Left renal pelvis (tissue), 4 donors: ENCODE measurements at places on chromosomes 7 and 10.
A peak's percentile ranks its signal among the peaks of the same experiment; 100 is the strongest.

GRCh38 chr10:119526621-119527592, 15.6 kb downstream of the RGS10 start:
- DNase-seq, result no peak

DNA sequence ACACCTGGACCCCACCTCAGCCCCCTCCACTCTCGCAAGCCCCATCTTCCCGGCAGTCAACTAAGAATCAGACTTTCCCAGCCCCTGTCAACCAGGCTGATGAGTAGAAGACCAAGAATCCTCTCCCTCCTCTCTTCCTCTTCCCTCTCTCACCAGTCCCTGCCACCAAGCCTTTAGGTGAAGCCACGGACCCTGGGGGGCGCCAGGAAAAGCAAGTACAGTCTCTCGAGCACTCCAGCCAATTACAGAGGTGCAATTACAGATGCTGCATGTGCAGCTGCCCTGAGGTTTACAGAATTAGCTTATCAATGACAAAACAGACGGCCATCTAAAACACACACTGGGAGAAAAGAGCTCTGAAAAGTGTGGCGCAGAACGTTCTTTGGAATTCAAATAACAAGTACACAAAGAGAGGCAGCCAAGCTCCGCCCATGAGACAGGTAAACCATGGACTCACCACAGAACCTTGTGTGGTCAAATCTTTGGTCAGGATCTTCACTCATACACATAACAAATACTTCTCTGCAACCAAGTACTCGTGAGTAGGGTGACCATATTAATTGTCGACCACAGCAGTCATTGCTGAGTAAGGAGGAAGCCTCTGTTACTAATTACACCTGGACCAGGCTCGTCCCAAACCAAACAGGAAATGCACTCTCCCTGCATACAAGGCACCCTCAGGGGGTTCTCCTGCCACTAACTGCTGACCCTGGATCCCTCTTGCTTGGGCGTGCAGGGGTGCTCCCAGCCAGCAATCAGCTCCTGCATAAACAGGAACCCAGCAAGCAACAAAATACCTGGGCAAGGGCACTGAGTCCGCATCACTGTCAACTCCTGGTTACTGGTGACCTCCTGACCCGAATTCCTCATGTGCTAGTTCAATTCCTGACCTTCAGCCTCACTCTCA, 189.2 kb downstream of the FAM107B start:
- no peak for DNase-seq

DNA sequence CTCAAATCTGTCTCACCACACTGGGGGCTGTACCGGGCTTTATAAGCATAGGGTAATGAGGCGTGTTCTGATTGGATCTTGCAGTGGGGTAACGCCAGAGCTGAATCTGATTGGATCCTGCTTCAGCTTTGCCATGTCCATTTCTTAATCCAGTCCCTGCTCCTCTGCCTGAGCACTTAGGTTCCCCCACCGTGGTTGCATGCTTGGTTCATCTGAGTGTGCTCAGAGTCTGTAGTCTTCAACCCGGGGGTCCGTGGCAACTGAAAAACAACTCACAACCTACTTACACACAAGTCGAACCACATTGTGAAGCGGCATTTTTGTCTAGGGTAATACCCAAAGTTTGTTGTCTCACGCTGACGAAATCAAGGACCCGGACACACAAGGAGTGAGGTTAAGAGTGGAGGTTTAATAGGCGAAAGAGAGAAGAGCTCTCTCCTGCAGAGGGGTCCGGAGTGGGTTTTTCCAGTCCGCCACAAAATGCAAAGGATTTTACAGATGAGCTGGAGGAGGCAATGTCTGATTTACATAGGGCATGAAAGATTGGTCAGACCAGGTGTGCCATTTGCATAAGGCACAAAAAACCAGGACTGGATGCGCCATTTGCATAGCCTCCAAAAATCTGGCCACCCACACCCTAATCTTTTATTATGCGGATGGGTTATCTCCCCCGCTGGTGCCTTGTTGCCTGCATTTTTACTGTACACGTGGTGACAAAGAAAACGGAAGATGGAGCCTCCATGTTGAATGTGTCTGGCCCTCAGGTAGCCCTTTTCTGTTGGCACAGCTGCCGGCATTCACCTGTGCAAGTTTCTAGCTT, 641.8 kb upstream of the FOXK1 start:
- DNase-seq, result no peak

GRCh38 chr10:124699471-124700292, 44.5 kb downstream of the FAM53B start:
- no peak for DNase-seq

DNA sequence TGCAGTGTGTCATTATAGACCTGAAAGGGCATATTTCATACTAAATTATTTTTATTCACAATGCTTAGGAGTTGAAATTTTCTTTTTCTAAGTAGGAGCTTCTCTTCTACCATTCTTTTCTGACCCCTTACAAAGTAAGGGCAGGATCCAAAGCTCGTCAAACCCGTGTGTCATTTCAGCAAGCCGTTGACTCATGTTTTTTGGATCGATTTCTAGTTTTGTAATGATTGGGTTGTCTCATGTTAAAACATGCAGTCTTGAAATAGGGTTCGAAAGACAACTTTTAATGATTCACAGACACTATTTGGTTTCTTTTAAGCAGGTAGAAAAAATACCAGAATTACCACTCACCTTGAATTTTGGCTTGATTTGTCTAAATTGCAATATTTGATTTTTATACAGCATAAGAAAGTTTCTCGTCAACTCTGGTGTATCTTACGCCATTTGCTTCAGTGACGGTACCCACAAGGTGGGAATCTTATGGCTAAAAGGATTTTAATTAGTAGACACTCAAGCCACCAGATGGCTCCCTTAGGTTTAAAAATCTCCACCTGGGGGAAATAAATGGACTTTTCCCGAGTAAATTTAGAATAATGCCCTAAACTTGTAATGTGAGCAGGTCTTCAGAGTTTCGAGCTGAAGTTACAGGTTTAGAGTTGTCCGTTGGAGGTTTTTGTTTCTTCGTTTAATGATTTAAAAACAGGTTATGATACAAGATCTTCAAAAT, 283.4 kb downstream of the CCDC3 start:
- DNase-seq, result no peak

DNA sequence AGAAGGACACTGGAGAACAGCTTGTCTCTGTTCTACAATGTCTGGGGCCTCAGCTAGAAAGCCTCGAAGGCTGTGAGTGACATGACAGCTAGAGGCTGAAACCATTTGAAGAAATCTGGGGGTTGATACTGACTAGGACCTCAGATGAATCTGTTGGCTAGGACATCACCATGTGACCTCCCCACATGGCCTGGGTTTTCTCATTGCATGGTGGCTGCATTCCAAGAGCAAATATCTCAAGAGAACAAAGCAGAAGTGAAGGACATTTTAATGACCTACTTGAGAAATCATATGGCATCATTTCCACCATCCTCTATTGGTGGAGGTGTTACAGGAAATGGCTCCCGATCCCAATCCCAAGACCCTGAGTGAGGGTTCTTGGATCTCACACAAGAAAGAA, 450.6 kb upstream of the AUTS2 start:
- DNase-seq, result no peak

GRCh38 chr10:113027574-113028455, 77.8 kb downstream of the TCF7L2 start:
- no peak for DNase-seq

DNA sequence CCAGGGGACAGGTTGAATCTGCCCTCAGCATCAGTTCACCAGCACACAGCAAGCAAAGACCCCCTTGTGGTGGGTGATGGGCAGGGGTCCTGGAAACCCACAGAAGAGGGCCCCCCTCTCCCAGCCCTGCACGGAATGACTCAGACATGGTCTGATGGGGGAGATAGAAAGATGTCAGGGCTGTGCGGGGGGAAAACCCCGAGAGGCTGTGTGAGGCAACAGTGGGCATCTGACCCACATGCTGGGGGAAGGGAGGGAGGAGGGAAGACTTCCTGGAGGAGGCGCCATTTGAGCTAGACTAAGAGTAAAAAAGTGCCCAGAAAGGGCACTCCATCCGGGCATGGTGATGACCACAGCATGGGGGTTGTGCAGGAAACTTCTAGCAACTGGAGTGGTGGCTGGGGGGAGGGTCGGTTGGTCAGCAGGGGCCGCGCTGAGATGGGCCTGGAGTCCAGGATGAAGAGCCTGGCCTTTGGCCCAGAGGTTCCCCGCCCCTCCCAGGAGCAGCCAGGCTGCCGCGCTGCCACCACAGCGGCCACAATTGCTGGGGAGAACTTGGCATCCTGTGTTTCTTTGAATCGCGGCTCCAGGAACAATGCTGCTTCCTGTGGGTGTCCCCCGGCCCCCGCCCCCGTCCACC, 2.5 kb downstream of the LFNG start:
- DNase-seq, result no peak

DNA sequence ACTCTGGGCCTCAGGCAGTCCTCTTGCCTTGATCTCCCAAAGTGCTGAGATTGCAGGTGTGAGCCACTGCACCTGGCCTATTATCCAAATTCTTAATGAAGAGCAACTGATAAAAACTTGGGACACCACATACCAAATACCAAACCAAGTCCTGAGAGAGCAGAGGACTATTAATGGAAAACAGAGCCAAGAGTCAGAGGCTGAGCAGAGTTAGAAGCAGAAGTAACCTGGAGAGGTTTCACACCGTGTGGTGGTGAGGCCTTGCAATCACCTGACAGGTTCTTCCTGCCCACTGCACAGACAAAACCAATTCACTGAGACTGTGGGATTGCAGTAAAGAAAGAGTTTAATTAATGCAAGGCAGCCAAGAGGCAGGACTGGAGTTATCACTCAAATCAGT, 16.0 kb downstream of the SSMEM1 start:
- no peak for DNase-seq

GRCh38 chr7:38630720-38631673, at the start of gene AMPH:
TSS of gene AMPH (minus strand) at chr7:38631373. CDS start at chr7:38631351, 22 bp downstream.
- DNase-seq, result no peak

DNA sequence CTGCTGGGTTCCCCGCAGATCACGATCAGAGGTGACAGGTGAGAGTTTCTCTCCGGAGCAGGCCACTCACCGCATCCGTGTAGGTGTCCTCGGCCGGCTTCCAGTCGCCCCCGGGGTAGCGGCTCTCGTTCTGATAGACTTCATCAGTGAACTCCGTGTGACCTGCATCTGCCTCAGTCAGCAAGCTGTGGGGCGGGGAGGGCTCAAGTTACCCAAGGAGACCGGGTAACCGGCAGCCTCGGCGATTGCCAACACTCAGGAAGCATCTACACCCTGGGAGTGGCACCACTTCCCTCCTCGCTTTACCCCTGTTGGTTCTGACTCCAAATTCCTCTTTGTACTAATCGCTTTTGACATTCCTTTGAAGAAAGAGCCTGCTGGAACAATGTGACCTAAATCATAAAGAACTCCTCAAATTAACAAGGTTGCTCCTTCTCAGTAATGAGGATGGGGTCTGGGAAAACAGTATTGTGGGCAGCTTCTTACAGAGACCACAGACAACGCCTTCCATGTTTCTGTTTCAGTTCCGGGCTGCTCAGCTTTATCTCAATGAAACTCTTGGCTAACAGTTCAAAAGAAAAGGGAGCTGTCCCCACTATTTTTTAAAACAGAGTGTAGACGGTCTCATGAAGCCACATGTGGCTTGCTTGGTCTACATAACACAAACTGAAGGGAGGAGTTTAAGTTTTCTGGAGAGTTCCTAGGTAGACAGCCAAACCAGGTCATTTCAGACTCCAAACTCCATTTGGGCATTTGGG, 118.1 kb downstream of the MYOF start:
- DNase-seq, result no peak

DNA sequence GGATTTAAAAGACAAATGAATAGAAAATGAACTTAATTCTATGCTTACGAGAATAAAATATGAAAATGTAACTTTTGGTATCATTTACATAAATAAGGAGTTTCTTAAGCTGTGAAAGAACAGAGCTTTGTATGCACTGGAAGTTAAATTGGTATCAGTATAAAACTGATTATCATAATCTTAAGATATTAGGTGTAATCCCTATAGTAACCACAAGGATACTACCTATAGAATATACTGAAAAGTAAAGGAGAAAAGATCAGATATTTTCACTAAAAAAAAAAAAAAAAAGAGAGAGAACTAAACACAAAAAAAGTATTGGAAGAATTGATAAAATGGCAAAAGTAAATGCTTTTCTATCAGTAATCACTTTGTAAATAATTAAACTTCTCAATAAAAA, 100.1 kb downstream of the TWIST1 start:
- DNase-seq, result no peak

GRCh38 chr7:76411626-76412025, 2.1 kb upstream of the SSC4D start:
- DNase-seq, result no peak

GRCh38 chr7:91940171-91940570, 491 bp upstream of the AKAP9 start:
- peak; percentile 36 for DNase-seq
